Globus pallidus (tissue), 1 donor: ENCODE measurements at places on chromosomes 2 and 18.

GRCh38 chr2:74070991-74071390, 76.7 kb downstream of the BOLA3 start:
- DNase-seq: no peak

- DNase-seq: no peak
Measured at GRCh38 chr18:32623563-32623962, 149.3 kb downstream of the KLHL14 start.

- peak; percentile 38 for DNase-seq
Measured at GRCh38 chr2:240565333-240566202, 2.7 kb upstream of the RNPEPL1 start.

GRCh38 chr2:226137201-226137811, 662.3 kb downstream of the IRS1 start:
- no peak for DNase-seq

DNA sequence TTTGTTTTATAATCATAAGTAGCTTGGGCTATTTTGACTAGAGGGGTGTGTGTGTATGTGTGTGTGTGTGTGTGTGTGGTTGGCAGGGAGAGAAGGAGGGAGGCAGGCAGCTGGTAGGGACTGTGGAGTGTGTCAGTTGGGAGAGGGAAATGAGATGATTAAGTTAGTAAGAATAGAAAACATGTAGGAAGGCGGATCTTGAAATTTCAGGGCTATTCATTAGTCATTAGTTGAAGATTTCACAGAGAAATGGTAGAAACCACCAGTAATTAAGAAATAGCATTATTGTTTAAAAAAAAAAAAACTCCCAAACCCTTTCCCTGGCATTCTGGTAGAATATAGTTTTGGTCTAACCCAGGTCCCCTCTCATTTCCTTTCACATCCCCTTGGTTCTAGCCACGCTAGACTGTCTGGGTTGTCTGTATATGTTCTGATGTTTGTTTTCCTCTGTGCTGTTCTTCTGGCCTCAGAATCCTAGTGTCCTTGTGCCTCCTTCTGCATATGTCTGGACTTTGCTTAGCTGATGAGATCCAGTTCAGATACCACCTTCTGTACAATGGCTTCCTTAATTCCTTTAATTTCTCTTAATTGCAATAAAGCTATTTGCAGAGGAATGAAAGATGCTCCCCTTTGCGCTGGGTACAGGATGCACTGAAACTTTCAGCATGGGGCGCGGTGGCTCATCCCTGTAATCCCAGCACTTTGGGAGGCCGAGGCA, 161.6 kb downstream of the NEDD4L start:
- DNase-seq: no peak

- DNase-seq: no peak
Measured at GRCh38 chr2:100352521-100352920, 30.2 kb upstream of the LONRF2 start.

- no peak for DNase-seq
Measured at GRCh38 chr2:190215620-190216019, 104.0 kb downstream of the HIBCH start.

GRCh38 chr2:172160839-172161238, 58.1 kb upstream of the DLX2 start:
- DNase-seq: no peak

DNA sequence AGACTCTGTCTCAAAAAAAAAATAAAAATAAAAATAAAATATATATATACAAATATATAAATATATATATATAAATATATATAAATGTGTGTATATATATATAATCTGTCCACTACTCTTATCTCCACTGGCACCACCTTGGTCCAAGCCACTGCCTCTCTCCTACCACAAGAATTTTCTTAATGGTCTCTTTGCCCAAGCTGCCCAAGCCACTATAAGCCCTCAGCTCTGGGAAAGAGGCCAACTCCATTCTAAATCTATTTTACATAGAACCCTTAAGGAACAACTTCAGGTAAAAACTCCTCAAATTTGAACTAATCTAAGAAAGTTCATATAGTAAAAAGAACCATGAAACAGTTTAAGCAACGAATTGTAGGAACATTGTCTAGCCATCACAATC, 45.6 kb upstream of the GREB1L start:
- no peak for DNase-seq

- no peak for DNase-seq
Measured at GRCh38 chr2:105814291-105814940, 69.7 kb downstream of the NCK2 start.

DNA sequence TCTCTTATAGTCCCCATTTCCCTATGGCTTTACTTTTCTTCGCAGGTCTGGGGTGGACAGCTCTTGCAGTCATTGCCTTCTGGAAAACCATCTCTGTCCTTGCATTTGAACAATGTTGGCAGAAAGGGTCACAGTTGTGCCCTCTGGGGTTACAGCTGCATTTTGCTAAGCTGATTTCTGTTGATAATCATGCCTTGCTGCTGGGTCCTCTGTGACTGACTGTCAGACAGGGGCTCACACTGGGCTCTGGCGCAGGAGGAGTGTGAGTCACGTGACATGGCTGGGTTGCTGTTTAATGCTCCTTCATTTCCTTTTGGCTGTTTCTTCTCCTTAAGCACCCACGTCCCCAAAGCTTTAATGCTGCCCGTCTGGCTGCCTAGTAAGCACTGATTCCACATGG, 196.6 kb upstream of the LHCGR start:
- no peak for DNase-seq

GRCh38 chr2:232204457-232204931, 174.1 kb upstream of the ALPP start:
- DNase-seq: peak; percentile 24

GRCh38 chr18:2979129-2979528, 33.8 kb downstream of the LPIN2 start:
- no peak for DNase-seq

DNA sequence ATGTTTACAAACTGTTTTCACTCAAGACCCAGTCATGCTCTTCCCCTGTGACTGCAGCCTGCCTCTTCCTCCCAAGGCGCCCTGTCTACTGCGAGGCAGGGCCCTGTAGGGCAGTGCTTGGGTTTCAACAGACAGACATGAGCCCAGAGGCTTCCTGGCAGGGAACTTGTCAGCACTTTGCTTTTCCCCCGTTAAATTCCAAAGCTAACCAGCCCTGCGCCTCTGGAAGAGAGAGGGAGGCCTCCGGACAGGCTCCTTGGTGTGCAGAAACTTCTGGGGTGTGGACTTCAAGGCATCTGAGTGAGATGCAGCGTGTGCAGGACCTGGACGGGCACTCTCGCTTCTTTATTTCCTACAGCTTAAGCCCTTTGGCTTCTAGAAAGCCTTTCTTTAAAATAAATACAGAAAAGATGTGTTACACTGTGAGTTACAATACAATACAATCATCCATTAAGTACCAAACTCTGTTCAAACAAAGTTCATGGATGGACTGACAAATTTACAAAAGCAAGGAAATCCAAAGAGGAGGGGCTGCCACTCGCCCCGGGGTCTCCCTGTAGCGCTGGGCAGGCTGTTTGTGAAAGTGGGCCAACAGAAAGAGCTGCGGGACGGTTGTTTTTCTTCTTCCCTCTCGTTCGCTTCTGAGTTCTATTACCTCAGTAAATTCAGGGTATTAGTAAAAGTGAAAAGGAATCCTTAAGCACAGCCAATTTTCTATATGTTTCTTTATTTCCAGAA, 8.8 kb upstream of the ZNF516 start:
- DNase-seq: no peak

DNA sequence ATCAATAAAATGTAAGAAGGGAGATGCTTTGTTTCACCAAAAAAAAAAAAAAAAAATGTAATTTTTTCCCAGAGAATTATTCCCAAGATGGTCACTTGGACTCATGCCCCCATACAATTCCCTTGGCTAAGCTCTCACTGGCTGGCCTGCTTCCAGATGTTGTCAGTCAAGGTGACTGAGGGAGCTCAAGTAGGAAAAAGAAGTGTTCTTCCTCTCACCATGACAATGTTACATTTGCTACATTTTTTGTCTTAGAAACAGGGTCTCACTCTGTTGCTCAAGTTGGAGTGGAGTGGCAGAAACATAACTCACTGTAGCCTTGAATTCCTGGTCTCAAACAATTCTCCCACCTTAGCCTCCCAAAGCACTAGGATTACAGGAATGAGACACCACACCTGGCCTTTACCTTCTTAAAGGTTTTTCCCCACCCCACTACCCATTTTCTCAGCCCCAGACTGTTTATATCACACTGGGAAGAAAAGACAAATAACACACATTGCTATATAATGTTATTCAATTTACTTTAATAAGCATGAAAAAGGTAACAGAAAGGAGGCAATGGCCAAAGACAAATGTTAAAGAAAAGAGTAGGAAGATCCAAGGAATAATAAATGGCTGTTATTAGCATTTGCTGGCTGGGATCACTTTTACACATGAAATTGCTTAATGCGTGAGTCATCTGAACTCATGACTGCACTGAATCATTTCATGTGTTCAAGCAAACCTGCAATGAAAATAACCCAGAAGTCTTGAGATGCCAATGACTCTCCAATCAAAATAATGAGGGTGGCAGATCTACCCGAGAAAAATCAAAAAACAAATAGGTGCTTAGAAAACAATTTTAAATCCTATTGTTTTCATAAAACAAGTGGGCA, 45.2 kb downstream of the ACVR1 start:
- no peak for DNase-seq

GRCh38 chr2:45300026-45300750, 290.9 kb upstream of the SIX2 start:
- no peak for DNase-seq

GRCh38 chr18:80179857-80180558, 67.3 kb downstream of the PARD6G start:
- DNase-seq: no peak

DNA sequence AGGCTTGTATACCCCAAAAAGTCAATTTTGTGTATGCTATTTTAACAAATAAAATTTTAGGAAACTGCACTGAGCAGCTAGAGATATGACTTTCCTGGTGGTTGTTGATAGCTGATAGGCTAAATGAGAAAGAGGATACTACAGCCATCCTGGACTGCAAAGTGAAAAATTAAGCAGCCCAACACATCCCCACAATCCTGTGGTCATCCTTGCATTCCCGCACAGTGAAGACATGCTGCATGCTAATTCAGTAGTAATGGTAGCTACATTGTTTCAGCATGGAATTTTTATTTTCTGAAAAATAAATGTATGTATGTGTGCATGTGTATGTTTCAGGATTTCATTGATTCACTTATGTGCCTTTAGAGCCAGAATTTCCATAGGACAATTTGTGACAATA, 124.2 kb upstream of the CCDC68 start:
- no peak for DNase-seq

DNA sequence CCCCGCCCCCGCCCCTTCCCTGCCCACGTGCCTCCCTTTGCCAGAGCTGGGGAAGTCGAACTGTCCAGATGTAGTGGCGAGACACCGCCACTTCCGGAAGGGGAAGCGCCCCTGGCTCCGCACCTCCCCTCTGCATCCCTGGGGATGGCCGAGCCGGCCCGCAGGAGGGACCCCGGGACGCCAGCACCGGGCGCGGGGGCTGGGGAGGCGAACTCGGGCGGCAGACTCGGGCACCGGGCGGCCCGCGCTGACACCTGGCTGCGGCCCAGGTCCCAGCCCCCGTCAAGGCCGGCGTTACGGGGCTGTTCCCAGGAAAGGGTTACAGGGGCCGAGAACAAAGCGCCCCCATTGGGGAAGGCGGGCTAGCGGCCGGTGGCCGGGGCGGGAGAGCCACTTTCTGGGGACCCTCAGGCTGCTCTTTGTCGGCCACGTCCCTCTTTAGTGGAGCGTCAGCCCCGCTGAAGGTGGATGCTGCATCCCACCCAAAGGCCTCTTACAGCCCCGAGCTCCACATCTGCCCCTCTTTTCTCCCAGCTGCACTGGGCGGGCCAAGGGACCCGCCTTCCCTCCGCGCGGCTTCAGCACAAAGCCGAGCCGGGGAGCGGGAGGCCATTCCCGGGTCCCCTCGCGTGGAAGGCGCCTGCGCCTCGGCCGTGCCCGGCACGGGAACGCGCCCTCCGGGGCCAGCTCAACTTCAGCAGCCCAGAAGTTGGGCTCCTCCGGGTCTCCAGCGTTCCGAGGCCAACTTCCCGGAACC, 1.3 kb downstream of the SDC1 start:
- DNase-seq: no peak

DNA sequence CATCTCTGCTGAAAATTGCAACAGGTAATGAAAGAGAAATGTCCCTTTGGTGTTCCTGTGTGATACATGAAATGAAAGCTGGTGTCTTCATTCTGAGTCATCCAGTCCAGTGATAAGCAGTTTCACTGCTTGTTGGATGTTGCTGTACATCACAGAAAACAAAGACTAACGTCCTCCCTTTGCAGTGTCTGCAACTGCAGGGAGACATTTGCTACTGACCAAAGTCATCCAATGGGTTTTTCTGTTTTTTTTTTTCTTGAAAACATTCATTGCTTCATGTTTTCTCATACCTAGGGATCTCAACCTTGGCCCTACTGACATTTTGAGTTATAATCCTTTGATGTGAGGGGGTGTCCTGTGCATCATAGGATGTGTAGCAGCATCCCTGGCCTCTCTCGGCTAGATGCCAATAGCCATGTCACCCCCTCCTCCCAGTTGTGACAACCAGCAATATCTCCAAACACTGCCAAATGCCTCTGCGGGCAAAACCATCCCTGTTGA, 63.6 kb upstream of the FZD5 start:
- no peak for DNase-seq

DNA sequence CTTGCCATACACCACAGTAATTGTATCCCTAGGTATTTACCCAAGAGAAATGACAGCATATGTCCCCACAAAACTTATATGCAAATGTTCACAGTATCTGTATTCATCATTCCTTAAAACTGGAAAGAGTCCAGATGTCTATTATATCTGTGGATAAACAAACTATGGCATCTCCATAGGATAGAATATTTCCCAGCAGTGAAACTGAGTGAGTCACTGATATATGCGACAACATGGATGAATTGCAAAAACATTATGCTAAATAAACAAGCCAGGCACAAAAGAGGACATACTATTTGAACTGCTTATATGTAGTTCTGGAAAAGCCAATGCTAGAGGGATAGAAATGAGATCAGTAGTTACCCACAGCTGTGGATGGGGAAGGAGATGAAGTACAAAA, 359.4 kb upstream of the DSEL start:
- DNase-seq: no peak

GRCh38 chr18:55768255-55768654, 180.3 kb upstream of the TCF4 start:
- no peak for DNase-seq

- DNase-seq: peak; percentile 16
Measured at GRCh38 chr2:212037062-212037461, 501.5 kb downstream of the ERBB4 start.

DNA sequence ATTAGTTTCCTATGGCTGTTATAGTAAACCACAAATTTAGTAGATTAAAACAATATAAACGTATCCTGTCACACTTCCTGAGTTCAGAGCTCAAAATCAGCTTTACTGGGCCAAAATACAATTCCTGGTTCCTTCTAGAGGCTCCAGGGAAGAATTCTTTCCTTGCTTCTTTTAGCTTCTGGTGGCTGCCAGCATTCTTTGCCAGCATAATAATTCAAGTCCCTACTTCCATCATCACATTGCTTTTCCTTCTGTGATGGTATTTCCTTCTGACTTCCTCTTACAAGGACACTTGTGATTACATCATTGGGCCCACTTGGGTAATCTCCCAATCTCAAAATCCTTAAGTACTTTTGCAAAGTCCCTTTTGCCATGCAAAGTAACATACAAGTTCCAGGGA, 40.6 kb downstream of the MOB4 start:
- DNase-seq: peak; percentile 34
